ENCODE measurements at places on chromosomes 4 and X.

DNA sequence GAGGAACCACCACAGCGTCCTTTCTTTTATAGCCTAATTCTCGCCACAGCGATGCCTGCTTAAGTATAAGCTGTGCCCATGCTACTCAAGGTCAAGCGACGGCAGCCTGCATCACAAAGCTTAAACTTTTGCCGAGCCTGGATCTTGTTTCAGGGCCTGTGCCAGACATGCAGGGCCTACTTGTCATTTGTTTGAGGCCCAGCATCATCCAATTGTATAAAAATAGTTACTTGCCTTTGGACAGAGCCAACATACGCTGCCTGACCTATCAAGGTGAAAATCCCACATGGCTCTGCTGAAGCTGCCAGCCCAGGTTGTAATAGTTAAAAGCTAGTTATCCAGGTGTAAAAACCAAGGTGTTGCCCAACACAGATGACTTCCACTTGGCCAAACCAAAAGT is 107.1 kb downstream of the TMEM131L start:
- DNase-seq = no peak

DNA sequence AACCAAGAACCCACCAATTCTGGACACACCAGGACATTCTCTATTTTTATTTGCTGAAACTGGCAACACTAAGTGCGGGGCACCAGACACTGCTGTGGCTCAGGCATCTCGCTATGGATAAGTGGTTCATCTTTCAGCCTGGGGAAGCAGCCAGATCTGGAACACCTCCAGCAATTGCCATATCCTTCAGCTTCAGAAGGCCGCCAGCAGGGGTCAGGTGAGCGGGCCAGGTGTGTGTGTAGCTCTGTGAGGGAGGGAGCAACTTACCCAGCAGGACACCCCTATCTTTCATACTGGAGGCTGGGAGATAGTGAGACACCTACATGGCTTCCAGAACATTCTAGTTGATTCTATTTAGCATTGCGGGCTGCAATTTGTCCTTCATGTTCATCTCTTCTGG is 57.0 kb upstream of the GBA3 start:
- no peak for DNase-seq

DNA sequence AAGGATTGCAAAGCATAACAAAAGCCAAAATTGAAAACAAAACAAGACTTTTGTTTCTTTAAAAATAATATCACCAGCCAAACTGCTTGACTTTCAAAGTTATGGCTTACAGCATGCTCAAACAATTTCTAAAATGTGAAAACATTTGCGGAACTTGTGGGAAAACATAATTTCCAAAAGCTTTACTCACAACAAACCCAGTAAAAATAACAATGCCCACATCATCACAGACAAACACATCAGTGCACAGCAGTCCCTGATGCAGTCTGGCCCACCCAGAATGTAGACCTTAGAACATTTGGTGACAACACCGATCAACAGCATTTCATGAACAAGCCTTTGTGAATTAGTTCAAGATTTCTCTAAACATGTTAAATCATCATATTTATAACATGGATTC is 98.9 kb downstream of the ARHGAP6 start:
- no peak for DNase-seq

DNA sequence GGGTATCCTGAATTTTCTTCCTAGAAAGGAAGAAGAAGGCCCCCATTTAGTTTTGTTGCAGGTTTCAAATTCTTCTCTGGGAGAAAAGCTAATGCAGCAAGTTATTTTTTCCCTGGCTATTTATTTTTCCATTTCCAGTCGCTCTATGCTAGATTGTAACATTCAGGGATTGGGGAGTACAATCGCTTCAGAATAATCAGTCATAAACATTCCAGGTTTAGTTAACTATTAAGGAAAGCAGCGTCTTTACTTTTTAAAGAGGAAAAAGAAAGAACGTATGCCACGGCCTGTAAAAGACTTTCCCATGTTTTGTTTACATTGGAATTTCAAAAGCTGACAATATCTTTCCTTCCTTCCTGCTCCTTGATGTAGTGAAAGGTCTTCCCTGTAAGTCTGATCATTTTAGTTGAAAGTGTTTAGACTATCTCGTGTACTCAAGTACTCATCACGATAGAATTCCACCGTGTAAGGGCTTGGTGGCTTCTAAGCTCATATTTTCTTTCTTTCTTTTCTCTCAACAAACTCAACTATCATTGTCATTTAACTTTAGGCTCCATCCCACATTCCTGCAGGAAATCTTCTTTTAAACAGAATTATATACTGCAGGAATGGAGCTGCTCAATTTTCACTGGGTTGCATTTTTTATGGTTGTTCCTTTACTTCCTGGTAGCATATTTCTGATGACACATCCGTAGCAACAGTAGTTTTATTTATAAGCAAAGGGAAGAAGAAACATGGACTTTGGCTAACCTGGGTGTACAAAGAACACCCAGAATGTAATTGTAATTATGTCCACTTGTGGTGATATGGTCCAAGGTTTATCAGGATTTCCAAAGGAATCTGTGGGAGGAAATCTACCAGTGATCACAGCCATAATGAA is 213.1 kb upstream of the FAT1 start:
- DNase-seq = no peak

- DNase-seq = no peak
These were observed 22.5 kb upstream of the MYOZ2 start for GRCh38 chr4:119113033-119113655.

GRCh38 chr4:100848841-100849240 is 331.0 kb upstream of the EMCN start:
- no peak for DNase-seq

- DNase-seq = no peak
These were observed 126.9 kb downstream of the CBLL2 start for GRCh38 chrX:22399437-22400192.

DNA sequence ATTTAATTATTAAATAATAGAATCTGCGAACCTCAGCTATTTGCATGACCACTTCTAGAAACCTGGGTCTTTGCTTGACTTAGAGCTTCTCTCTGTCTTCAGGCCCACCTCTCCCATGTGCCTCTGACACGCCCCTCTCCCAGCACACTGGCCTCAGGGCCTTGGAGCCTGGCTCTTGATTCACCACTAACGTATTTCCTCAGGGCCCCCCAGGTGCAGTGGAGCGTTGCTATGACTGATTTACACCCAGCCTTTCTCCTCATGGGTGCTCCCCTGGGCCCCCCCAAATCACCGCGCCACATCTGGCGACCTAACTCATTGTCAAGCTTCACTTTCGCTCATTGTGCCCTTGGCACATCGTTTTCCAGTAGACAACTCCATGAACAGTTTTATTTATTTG is 37.9 kb upstream of the TENM3 start:
- DNase-seq = no peak

DNA sequence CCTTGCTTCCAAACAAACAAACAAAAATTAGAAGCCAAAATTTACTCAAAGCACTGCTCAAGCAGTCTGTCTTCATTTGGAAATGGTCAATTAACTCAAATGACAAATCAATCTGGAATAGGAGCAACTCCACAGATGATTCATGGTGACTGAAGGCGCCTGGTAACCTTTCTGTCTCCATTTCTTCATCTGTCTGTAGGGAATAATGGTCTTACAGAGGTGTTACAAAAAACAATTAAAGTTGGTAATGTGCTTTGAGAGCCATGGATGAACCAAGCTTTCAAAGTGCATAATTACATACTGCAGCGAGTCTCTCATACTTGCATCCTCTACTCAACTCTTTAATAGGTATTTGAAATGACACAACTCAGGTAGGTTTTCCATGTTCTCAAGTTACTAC is 38.3 kb upstream of the STAG2 start:
- DNase-seq = no peak

DNA sequence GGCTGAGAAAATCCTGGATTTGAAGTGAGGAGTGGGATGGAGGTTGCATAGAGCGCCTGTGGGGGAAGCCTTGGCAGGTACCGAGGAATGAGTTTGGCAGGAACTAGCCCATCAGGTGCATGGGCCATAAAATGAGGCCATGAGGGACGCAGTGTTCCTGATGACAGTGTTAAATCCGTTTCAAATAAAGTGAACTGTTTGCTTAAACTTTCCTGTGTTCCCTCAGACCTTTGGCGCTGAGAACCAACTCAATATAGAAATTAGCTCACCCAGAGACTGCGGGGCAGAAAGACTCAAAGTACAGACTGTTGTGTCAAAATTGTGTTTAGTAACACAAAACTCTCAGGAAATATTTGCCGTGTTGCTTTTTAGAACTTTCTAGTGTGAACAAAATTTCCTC is 250.0 kb upstream of the NR3C2 start:
- no peak for DNase-seq

DNA sequence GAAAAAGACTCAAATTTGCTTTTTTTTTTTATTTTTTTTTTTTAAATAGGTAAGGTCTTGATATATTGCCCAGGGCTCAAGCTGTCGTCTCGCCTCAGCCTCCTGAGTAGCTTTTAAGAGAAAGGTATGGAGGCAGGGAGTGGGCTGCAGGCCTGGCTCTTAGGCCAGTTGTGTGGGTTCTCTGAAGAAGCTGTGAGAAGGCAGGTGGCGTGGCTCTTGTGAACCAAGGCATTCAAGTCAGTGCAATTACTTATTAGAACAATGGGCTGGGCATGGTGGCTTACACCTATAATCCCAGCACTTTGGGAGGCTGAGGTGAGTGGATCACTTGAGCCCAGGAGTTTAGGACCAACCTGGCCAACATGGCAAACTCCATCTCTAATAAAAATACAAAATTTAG is 244.0 kb upstream of the SFRP2 start:
- no peak for DNase-seq

DNA sequence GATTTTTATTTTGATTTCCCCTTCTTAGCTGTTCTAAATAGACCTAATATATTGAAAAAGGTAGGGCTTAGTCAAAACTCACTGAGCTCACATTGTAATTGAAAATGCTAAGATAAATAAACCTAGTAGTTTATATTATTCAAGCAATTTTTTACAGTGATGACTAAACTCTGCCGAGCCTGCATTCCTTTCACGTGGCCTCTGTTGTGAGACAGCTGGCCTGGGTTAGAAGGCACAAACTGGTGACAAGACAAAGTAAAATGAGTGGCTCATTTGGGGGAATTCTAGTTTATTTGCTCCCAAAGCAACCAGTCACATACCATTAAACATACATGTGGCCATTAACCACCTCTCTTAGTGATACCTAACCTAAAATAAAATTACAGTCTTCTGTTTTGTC is 169.4 kb upstream of the TEX13C start:
- no peak for DNase-seq

DNA sequence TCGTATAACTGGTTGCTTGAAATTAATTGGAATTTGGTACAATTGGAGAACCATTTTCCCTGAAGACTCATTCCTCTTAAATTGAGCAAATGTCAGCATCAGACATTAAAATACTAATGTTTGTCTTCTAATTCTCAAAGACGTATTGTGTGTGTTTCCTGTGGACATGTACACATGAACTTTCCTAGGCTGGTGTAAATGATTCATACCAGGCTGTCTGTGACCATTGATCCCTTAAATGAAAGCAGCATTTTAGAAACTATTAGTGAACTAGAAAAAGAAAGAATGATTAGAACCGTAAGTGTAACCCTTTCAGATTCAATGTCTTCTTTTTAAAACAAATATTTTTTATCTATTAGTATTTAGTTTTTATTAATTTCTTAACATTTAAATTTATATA is 332.9 kb downstream of the PPP3CA start:
- no peak for DNase-seq

- no peak for DNase-seq
These were observed 159.5 kb downstream of the SHOX start for GRCh38 chrX:790041-790506.

DNA sequence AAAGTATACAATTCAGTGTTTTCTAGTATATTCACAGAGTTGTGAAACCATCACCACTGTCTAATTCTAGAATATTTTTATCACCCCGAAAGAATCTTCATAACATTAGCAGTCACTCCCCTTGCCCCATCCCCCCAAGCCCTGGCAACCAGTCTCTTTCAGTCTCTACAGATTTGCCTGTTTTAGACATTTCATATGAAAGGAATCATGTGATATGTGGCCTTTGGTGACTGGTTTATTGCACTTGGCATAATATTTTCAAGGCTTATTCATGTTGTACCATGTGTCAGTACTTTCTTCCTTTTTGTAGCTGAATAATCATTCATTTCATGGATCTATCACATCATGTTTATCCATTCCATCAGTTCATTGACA is 371.7 kb downstream of the AFF2 start:
- DNase-seq = no peak

DNA sequence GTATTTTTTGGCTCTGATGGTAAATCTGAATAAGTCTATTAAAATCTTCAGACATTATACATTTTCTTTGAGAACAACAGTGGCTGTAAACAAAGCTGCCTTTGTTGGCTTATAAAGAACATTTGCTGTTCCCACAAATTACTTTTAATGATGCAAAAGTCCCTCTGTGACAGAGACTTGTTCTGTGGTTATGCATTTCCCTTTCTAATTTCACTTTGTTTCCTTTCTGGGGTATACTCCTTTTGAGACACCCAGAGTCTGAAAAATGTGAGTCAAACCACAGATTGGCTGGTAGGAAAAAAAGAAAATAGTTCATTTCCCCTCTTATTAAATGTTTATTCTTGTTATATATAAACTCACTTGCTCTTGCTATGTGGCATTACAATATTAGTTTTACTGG is 402.4 kb downstream of the PACRGL start:
- DNase-seq = no peak

DNA sequence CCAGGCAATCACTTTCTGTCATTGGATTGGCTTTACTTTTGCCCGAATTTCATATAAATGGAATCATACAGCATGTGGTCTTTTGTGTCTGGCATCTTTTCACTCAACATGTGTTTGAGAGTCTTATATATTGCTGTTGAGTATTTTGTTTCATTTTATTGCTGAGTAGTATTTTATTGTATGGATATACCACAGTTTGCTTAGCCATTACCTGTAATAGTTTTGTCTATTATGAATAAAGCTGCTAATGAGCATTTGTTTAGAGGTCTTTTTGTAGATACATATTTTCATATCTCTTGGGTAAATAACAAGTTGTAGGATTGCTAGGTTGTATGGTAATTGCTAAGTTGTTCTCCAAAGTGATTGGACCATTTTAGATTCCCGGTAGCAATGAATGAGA is 105.7 kb downstream of the WWC2 start:
- no peak for DNase-seq

GRCh38 chr4:180057891-180058671 is 2185.1 kb upstream of the TENM3 start:
- no peak for DNase-seq

DNA sequence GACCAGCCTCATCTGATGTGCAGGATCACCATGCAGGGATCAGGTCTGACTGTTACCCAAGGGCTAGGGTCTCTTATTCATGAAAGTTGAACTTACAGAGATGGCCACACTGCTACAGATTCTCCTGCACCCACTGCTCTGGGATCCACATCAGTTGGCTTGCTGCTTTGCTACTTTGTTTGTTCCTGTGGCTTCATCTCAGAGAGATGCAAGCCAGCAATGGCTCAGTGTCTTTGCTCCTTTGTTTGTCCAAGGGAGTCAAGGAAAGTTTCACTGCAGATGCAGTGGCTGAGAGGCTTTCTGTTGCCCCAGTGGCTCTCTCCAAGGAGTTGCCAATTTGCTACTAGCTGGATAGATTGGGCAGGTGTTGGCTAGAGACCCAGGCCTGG is 70.3 kb upstream of the UGT2B7 start:
- DNase-seq = no peak

All from stimulated activated CD8-positive, alpha-beta memory T cell treated with anti-CD3 and anti-CD28 coated beads, Interleukin-15, amount 100 ng/mL, for 24 hours (primary cell).